ENCODE measurements at places on chromosomes 3 and 15.

DNA sequence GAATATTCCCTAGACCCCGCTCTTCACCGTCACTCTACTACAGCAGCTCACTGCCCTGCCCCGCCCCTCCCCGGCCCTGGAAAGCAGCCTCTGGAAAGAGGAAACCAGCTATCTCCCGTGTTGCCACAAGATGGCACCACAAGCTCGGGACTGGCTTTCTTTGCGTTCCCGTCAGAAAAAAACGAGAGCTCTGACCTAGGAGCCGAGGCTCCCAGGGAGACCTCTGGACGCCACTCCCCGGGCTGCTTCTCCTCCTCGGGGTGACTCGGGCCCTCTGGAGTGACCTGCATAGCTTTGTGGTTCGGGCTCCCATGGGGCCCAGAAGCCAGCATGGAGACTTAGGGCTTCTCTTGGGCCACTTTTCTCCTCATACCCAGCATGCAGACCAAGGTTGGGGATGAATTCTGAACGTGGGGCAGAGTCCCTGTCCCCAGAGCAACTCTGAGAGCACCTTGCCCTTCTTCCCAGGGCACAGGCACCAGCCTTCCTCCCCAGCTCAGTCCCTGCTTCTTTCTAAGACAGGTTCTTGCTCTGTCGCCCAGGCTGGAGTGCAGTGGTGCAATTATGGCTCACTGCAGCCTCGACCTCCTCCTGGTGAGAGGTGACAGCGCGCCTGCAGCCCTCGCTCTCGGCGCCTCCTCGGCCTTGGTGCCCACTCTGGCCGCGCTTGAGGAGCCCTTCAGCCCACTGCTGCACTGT is 19.0 kb downstream of the STOML1 start:
- peak; percentile 77 for DNase-seq

DNA sequence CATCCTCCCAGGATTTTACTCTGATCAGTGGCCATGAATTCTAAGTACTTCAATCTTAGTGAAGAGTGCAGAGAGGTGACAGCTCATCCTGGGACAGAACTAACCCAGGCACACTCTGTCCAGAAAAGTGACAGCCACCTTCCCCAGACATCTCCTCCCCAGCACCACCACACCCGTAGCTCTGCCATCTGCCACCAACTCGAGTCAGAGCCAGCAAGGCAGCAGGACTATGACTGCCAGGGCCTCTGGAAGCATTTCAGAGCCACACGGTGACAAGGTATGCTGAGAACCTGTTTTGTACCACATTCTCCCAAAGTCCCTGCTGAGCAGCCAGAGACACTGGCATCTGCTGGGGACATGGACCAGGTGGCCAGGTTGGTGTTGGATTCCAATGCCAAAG is 71.0 kb downstream of the NTRK3 start:
- no peak for DNase-seq

DNA sequence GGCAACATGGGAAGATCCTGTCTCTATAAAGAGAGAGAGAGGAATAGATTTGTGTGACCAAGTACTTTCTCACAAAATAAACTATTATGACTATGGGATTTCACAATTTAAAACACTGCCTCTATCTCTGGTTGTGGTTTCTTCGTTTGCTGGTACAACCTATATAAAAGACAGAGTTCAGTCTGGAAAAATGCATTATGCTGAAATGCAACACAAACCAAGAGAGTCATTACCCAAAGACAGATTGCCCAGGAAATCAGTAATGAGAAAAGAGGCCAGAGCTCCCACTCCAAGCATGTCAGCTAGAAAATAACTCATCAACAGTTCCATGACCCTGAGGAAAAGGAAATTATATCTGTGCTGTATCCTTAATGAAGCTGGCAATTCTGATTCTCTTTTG is 23.2 kb downstream of the GPR176 start:
- no peak for DNase-seq

DNA sequence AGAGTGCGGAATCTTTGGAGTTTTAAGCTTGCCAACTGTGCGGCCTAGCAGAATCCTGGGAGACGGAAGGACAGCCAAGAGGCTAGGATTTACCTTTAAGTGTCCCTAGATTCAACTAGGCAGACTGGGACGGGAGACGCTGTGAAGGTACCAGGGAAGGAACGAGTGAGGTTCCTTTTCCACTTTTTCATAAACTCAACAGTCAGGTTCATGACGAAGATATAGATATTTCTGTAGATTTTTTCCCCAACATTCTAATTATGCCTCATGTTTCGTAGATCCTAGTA is 564 bp upstream of the GABPB1 start:
- DNase-seq = no peak

GRCh38 chr3:14703791-14704190 is 28.9 kb downstream of the C3orf20 start:
- no peak for DNase-seq

DNA sequence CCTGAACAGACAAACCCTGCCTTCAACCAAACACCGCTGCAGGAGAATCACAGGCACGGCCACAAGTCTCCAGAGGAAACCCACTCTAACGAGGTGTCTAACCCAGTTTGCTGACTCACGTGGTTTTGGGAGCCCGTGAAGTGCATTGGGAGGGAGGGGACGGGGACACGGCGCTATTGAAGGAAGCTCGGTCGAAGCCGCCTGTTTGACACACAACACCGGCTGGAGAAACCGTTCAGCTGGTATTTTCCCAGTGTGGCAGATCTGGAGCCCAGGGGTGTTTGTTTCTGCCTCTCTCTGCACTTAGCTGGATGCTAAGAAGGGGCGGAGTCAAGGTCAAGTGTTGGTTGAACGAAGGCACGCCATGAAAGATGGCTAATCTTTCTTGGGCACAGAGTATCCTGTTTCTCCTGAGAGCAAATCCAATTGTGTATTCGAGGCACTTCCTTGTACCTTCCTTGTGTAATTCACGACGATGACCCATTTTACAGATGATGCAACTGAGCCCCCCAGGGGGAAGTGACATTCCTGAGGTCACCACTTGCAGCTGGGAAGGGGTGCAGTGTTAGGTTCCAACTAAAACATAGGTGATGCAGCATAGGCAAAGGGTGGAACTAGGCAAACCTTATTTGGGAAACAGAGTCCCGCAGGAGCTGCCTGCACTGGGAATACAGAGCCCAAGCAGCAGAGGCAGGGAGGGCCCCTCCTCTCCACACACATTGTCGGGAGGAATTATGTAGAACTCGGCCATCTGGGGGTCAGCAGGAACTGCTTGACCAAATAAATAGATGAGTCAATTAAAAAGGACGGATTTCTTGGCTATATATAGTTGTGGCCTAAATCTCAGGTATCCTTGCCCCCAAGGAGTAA is 22.5 kb downstream of the SLC6A6 start:
- no peak for DNase-seq

- peak; percentile 33 for DNase-seq
These were observed 52.8 kb downstream of the MGA start for GRCh38 chr15:41713047-41713446.

GRCh38 chr15:65056868-65057548 is 10.8 kb downstream of the RASL12 start:
- no peak for DNase-seq

DNA sequence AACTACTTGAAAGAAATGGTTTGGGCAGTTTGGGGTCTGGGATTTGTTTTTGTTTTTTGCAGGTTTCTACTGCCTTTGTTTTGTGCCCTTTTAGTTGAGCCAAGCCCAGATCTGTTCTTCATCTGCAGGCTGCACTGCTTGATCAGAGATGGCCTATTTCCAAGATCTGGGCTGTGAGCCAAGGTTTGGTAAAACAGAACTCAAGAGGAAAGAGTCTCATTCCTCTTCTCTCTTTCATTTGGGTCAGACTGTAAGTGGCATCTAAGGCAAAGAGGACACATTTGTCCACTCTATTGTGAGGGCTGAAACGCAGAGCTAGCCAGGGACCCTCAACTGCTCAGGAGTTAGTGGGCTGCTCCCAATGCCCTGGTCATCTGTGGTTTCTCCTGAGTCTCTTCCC is 104.4 kb upstream of the UBE3A start:
- DNase-seq = peak; percentile 45

- DNase-seq = no peak
These were observed 28.4 kb upstream of the ST3GAL6 start for GRCh38 chr3:98734735-98735134.

- no peak for DNase-seq
These were observed 41.8 kb downstream of the SMAD3 start for GRCh38 chr15:67107014-67107812.

DNA sequence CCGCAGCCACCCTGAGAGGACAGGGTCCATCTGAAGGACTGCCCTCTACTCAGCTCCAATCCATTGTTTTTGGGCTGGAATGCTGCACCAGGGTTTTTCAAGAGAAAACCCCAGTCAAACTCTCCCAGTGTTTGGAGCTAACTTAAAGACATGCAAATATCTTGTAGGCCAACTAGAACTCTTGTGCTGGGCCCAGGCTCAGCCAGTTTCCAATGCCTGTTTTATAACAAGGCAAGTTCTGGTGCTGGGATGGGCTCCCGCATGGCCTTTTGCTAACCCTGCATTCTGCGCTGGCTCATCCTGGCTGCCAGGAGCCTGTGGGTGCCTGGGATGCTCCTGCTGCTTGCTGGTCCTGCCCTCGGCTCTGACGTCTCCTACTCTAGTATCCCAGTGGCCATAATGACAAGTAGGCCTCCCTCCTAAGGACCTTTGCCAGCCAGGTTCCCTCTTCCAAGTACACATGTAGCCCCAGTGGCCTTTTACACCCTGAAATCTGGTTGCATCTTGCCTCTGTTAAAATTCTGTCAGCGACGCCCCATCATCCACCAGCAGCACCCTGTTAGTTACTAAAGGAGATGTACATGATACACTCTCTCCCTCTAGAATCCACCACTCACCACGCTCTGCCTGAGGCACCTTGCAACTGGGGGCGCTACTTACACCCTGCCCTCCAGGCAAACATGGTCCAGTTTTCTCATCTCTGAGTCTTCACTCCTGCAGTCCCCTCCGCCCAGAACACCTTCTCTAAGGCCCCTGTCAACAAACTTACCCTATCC is 30.5 kb upstream of the RAB6B start:
- DNase-seq = no peak

GRCh38 chr3:120763601-120764000 is 21.1 kb downstream of the GTF2E1 start:
- DNase-seq = no peak

- no peak for DNase-seq
These were observed 61.9 kb downstream of the CGGBP1 start for GRCh38 chr3:87996882-87997281.

DNA sequence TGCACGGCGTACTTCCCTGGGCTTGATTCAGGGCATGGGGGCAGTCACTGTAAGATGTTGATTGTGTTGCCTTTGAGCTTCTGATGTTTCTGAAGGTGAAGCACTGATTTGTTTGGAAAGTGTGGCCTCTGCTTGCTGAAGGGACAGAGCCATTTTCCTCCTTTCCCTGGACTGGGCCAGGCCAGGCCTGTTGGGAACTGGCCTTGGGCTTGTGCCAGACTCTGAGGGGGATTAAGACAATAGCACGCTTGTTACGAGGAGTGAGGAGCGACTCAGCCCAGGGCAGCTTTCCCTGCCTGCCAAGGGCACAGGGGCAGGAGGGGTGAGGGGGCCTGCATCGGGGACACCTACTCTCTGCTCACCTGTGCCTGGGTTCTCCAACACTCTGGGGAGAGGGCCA is 42.9 kb downstream of the LINGO1 start:
- peak; percentile 92 for DNase-seq

DNA sequence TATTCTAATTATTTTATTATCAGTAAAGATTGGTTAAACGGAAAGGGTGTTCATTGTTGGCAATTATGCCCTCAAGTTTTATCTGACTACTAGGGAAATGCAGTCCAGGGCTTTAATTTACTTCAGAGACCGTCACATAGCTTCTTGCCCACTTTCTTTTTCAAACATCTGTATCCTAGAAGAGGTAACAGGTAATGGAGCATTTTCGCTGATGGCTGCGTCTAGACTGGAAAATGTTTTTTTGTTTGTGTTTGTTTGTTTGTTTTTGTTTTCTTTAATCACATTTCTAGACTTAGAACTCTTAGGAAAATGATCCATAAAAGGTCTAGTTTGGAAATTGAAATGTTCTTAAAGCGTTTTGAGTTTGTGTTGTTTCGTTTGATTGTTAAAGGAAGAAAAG is 71.4 kb downstream of the ANXA2 start:
- DNase-seq = no peak

DNA sequence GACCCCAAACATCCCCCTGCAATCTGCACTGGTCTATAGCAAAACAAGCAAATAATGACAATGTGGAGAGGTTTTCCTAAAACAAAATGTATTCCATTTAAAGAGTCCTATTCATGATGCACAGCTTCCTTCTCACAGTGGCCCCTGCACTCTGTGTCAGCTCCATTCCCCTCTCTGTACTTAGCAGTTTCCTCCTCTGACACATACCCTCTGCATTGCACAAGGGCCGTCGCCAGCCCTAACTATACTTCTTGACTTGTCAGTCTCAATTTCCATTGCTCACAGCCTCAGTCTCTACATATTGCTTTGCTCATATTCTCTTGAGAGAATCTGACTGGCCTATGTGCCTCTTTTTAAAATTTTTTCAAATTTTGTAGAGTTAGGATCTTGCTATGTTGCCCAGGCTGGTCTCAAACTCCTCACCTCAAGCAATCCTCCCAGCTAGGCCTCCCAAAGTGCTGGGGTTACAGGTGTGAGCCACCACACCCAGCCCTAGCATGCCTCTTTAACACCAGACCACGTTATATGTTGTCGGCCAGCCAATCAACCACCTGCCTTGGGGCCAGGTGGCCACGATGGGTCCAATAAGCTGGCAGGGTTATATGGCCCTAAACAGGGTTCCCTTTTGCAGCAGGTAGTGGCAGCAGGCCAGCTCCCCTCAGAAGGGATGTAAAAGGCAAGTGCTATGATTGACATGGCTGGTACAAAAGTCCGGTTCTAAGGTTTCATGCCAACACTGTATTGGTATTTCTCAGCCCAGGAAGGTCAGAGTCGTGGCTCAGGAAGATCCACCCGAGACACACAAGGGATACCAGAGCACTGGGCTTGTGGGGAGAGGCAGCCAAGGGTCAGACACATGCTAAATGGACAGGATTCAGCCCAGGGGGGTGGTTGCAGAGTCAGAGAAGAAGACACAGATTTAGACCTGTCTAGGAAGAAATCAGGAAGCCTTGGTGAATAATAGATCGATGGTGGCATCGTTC is 59.0 kb upstream of the SMAD3 start:
- no peak for DNase-seq

DNA sequence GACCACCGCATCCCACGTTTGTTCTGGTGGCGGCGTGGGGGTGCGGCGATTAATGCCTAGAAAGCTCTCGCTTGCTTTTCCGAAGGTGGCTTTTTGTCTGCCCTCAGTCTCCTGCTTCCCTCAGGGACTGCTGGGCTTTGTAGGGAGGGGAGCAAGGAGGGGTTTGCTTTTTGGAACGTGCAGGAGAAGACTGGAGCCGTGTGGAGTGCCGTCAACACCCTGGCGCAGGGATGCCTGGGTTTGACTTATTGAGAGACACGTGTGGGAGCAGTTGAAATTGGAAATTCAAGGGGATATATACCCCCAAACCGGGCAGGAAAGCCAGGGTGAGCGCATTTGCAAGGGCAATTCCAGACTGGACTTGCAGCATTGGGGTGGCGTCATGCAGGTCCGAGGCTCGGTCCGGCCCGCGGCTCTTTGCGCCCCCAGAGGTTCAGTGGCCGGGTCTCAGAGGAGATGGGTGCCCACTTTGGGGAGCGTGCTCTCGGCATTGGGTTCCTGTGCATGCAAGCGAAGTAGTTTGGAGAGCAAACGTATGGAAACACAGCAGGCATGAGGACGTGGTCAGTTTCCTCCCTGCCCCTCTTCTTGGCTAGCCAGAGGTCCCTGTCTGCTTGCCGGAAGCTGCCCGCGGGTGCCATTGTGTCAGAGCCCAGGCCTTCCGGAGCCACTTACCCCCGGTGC is 2.1 kb downstream of the EPHB1 start:
- DNase-seq = no peak
